Umbilical cord (tissue), 2 donors: ENCODE measurements at places on chromosomes 16 and 17. TPM values are rescaled to one million over a fixed set of nuclear protein-coding genes. Genes with fewer than 3 reads are reported as not detected.

The TPPP3 gene
- 26.5 TPM for total RNA-seq

The PDILT gene
- not detected for total RNA-seq

The ATP2A3 gene
- 20.9 TPM for total RNA-seq

The NME2 gene
- 355 TPM for total RNA-seq

The KRTAP3-2 gene
- total RNA-seq = 31.1 TPM

The TBC1D3B gene
- total RNA-seq = 2.9 TPM

The PRSS21 gene
- total RNA-seq = not detected

The ZNF469 gene
- 5.3 TPM for total RNA-seq

The KRT12 gene
- total RNA-seq = 4.6 TPM

The TPSG1 gene
- total RNA-seq = not detected

The CLDN6 gene
- 0.72 TPM for total RNA-seq

The CAPN15 gene
- 26.5 TPM for total RNA-seq

The RBL2 gene
- total RNA-seq = 83.1 TPM

The LPO gene
- total RNA-seq = 0.24 TPM

The TRPV2 gene
- 22.9 TPM for total RNA-seq

The USP43 gene
- total RNA-seq = 0.96 TPM
